ENCODE measurements at places on chromosomes 6 and 20.

GRCh38 chr6:109998159-109998785 is 20.2 kb downstream of the GPR6 start:
- no peak for DNase-seq

DNA sequence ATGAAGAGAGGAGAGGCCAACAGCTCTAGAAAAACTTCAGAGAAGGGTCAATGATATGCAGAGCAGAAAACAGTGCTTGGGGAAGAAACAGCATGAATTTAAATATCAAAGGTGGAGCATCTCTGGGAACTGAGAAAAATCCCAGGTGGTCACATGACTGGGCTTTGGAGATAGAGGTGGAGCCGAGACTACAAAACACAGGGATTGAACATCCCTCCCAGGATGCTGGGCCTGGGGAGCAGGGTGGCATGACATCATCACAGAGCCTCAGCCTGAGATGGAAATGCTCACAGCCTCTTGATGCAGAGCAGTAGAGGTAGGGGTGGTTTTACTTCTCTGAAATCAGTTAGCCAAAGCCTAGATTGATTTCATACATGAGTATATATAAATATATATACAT is 529.5 kb downstream of the PRKN start:
- DNase-seq: no peak

GRCh38 chr6:87093199-87093598 is 1.7 kb downstream of the CGA start:
- DNase-seq: no peak

GRCh38 chr6:140069576-140069975 is 695.1 kb upstream of the CITED2 start:
- DNase-seq: no peak

- no peak for DNase-seq
These were observed 233.5 kb upstream of the SGK1 start for GRCh38 chr6:134551245-134551960.

- DNase-seq: no peak
These were observed 10.5 kb downstream of the AURKA start for GRCh38 chr20:56381501-56381900.

DNA sequence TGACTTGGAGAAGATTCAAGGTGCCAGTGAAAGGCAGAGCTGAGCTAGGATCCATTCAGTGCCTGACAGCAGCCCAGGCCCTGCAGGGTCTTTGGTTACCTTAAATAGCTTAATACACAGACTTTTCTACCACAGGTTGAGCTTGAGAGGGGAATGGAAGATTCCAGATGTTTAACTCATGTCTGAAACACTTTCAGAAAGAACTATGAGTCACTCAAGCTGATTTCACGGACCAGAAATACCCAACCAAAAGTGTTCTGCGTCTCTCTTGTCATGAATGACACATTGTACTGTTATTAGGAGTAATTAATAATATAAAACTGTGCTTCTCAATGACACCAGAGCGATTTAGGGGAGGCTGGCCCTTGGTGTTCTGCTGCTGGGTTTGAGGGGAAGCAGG is 6.4 kb upstream of the PMEPA1 start:
- no peak for DNase-seq

GRCh38 chr20:44223721-44224120 is 13.2 kb upstream of the OSER1 start:
- DNase-seq: no peak

Measured in Right ventricle myocardium inferior (tissue), 1 donor.